ENCODE measurements at places on chromosomes 16 and 17.

GRCh38 chr16:22210854-22211253, 4.8 kb downstream of the EEF2K start:
- DNase-seq = no peak

DNA sequence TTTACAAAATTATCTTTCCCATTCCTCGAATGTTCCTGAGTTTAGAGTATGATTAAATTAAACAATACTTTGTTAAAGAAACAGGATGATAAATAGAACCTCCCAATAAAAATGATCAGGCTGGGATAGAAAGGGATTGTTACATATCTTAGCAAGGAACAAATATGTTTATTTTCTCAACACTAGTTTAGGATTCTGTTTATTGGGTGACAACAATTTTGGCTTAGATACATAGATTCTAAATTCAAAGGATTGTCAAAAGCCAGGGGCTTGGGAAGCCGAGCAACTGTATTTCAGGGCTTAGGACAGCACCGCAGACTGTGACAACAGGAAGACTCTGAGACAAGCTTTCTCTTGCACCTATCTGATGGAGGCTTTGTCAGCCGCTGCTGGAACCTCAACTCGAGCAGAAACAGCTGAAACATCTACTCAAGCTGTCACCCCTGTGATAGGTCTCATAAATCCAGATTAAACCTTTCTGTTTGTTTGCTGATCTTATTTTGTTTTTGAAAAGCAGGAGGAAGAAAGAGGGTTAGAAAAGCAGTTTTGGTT, 562.8 kb upstream of the ZFHX3 start:
- DNase-seq = no peak

DNA sequence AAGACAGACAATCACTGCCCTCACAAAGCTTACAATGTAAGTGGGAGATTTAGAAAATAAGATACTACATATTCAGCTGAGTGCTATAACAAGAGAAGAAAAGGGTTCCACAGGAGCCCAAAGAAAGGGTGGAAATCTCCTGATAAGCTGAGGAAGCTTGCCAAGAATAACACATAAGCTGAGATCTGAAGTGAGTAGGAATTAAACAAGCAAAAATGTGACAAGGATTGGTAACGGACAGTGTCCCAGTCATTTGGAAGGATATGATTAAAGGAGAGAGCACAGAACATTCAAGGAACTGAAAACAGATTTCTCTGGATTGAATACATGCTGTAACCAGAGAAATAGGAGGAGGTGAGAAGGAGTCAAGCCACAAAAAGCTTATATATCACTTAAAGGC, 13.0 kb downstream of the CDYL2 start:
- no peak for DNase-seq

DNA sequence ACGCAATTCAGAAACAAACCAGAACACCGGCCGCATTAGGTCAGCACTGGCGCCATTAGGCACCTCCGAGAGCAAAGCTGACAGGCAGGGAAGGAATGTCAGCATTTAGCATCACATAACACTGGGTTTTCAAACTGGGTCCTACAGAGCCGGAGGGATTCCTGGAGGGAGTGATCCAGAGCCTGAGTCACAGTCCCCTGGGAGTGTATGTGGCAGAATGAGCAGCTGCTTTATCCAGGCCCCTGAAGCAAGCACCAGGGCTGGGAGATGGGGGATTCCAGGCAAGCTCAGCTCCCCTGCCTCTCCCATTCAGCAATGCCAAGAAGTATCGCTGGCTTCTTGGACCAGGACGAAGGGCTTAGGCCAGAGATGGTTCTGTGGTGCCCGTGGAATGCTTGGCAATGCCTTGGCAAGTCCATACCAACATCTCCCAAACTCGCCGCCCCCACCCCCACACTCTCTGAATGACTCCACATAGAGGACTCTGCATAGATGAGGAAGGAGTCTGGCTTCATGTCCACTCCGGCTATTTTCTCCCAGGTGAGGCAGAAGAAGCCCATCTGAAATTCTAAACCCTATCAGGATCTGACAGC, 20.4 kb downstream of the GAS7 start:
- no peak for DNase-seq

- DNase-seq = no peak
Measured at GRCh38 chr17:82416771-82417170, 1.4 kb upstream of the HEXD start.

DNA sequence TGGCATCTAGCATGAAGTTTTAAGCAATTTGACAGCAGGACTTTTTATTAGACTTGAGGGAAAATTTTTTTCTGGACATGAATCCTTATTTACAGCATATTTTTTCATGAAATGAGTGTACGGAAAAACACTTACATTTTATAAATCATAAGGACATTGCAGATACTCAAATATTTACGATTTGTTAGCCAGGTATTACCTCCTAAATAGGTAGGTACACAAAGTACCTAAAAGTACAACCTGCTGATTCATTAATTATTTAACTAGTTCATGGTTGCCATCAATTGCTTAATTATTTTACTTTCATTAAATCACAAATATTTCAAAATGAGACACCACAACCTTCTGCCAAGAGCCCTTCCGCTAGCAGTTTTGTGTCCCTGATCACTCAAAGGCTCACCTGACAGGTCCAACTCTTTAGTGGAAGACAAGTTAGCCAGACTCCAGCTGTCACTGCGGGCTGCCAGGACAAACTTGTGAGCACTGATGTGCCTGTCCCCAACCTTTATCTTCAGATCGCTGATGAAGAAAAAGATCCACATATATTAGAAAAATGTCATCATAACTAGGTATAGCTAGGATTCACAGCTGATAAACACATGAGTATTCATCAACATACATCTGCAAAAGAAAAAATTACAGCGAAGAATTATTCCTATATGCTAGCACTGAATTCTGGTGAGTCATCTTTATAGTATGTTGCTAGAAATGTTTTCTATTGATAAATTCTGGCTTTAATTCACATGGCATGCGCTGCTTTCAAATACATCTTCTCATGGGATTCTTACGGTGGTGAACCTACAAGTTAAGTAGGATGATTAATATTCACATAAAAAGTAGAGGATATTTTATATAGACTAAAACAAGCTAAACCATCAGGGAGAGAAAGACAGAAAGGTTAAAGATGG, 28.2 kb downstream of the ANKFY1 start:
- no peak for DNase-seq

DNA sequence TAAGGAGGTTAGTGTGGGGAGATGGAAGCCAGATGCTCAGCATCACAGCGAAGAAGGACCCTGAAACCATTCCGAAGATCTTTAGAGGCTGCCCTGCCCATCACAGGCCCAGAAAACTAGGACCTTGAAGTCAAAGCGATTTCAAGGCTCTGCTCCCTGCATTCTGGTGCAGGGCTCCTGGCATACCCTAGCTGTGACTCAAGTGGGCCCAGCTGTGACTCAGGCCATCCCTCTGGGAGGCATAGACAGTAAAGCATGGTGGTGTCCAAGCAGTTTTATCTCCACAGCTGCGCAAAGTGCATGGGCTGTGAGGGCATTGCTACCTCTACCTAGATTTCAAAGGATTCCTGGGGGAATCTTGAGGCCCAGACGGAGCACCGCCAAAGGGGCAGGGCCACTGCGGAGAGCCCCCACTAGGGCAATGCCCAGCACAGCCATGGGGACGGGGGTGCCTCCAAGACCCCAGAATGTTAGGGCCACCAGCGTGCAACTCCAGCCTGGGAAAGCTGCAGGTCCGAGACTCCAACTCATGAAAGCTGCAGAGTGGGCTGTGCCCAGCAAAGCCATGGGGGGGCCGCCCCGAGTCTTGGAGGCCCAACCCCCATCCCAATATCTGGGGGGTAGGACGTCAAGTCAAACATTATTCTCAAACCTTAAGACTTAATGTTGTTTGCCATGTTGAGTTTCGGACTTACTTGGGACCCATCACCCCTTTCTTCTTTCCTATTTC, 11.7 kb upstream of the ZNF594 start:
- DNase-seq = no peak

DNA sequence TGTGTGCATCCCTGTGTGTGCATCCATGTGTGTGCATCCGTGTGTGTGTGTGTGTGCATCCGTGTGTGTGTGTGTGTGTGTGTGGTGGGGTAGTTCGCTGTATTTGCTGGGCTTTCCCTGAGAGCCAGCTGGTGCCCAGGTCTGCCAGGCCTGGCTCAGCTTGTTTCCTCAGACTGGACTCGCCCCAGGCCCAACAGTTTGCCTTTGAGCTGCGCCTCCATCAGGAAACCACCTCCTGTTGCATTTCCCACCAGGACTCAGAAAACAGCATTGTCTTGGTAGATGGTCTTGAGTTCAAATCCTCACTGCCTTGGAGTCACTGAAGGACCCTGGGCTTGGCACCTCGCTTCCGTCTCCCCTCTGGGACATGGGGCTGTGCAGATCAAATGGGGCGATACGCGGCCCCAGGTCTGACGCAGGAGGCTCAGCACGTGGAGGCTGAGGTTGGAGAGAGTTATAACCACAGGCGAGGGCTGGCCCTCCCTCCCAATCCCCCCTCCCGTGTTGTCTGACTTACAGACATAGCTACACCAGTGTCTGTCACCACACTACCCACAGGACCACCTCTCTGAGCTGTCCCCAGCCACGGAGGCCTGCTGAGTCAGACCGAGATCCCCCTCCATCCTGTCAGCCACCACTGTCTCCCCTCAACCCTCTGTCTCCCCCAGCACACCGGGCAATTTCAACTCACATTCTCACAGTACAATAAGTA, 4.7 kb downstream of the ITGAE start:
- no peak for DNase-seq

- DNase-seq = no peak
Measured at GRCh38 chr17:9557161-9557755, 18.4 kb downstream of the STX8 start.

GRCh38 chr17:7809086-7809790, 24.8 kb upstream of the KDM6B start:
- DNase-seq = no peak

DNA sequence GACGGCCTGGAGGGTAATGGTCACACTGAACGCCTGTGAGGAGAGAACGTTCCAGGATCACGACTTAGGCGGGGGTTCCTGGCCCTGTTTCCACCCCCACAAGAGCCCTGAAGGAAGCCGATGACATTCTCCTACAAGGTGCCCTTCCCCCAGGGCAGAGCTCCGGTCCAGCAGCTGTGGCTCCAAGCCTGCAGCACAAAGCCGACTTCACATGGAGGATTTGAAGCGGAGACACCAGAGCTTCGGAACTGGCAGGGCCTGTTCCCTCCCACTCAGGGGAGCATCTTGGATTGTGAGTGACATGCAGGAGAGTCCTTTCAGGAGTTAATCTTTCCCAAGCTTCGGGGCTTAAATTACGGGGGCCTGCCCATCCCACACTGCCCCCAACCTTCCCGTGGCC, 5.0 kb downstream of the FADS6 start:
- DNase-seq = no peak

- DNase-seq = no peak
Measured at GRCh38 chr17:81991684-81992305, 14.4 kb downstream of the ASPSCR1 start.
